ENCODE measurements at places on chromosomes 3 and 15. TPM values are rescaled to one million over a fixed set of nuclear protein-coding genes. Genes with fewer than 3 reads are reported as not detected.
A peak's percentile ranks its signal among the peaks of the same experiment; 100 is the strongest.

Gene MORC1
- not detected for total RNA-seq

Gene ABI3BP
- not detected for total RNA-seq

Gene NXPE3
- 17.2 TPM for total RNA-seq

Gene SOX2
- total RNA-seq, result not detected

Gene OXNAD1
- 28.6 TPM for total RNA-seq

Gene CHL1
- total RNA-seq, result not detected

Gene MED12L
- 1.8 TPM for total RNA-seq

Gene LYZL4
- total RNA-seq, result not detected

DNA sequence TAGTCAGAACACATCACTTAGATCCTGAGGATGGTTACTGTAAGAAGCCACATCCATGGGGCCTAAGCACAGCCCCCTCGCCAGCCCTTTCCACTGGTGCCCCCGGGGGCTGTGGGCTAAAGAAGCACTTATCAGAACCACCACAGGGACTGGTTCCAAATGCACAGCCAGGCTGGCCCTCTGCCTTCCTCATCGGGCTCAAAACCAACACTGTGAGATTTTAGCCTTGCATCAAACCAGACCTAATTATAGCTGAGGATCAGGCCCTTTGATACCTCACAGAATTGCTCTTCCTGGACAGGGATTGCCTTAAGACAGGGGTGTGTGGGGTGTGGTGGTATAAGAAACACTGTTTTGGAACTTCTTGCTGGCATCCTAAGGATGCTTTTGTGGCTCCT lies 23.7 kb downstream of the SRPRB start:
- no peak for DNase-seq

GRCh38 chr15:69031013-69032001 lies 16.8 kb downstream of the NOX5 start:
- DNase-seq, result no peak

DNA sequence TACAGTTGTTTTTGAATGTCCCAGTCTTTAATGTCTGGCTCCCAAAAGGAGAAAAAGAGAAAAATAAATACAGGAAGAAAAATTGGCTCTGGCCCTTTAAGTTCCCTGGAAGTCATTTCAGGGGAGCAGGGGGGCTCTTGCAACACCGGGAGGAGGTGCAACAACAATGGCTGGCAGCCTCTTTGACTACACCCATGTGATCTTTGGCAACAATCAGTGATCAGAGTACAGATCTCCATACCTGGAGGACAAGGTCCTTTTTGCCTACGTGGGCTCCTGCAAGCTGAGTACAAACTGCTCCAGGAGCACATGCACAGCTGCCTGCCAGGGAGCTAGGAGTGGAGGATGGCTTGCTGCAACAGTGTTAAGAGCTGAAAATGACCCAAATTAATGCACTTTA lies 63.9 kb downstream of the GLCE start:
- DNase-seq, result no peak

DNA sequence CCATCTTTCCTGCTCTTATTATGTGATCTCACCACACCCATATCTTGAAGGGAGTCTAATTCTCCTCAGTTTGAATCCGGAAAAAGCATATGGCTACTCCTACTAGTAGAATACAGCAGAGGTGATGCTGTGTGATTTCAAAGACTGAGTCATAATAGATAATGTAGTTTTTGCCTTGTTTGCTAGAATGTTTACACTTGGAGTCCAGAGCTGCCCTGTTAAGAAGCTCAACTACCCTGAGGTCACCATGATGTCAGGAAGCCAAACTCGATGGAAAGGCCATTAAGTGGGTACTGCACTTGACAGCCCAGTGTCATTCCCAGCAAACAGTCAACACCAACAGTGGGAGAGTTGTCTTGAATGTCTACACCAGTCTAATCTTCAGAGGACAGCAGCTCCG lies 56.9 kb downstream of the CD200R1L start:
- DNase-seq, result no peak

- DNase-seq, result no peak
Observed at GRCh38 chr15:35993196-35993595, 447.2 kb upstream of the DPH6 start.

- DNase-seq, result no peak
Observed at GRCh38 chr3:114624571-114625181, 330.8 kb downstream of the TIGIT start.

GRCh38 chr15:44194323-44195150 lies 534 bp downstream of the FRMD5 start:
- DNase-seq, result peak; percentile 4

DNA sequence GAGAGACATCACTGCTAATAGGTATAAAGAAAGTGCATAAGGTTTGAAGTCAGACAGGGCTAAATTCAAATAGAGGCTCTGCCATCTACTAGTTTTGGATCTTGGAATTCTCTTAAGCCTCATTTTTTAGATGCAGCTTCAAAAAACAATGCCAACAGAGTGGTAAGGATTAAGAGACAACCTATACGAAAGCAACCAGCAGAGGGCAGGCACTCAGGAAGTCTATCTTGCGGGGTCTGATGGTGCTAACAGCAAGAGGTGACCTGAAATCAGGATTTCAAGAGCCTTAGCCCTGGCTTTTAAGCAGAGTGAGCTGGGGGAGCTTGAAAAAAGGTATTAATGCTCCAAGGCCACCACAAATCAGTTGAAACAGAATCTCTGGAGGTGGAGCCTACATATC lies 40.7 kb downstream of the LDHAL6B start:
- peak; percentile 53 for DNase-seq

- no peak for DNase-seq
Observed at GRCh38 chr3:190166948-190167347, 46.3 kb upstream of the P3H2 start.

All from CD8-positive, alpha-beta memory T cell (primary cell).